ENCODE measurements at places on chromosomes 16 and 17.

DNA sequence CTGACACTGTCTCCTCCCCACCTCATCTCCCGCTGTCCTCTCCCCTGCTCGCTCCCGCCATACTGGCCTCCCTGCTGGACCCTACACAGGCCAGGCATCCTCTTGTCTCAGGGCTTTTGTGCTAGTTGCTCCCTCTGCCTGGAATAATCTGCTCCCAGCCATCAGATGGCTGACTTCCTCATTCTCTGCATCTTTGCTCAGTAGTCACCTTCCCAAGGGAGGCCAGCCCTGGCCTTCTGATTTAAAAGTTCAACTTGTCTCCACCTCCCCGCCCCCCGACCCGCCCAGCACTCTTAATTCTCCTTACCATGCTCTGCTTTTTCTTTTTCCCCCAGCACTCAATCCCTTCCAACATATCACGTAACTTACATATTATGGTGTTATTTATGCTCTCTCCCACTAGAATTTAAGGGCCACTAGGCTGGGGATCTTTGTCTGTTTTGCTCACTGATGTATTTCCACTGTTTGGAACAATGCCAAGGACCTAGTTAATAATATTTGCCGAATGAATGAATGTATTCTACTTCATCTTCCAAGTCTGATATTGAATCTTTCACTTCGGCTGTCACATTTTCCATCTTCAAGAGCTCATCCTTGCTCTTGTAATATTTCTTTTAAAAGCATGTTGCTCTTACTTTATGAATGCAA is 178.3 kb downstream of the CDK5R1 start:
- DNase-seq: no peak

GRCh38 chr16:11619327-11619851 is 32.7 kb upstream of the LITAF start:
- peak; percentile 13 for DNase-seq

DNA sequence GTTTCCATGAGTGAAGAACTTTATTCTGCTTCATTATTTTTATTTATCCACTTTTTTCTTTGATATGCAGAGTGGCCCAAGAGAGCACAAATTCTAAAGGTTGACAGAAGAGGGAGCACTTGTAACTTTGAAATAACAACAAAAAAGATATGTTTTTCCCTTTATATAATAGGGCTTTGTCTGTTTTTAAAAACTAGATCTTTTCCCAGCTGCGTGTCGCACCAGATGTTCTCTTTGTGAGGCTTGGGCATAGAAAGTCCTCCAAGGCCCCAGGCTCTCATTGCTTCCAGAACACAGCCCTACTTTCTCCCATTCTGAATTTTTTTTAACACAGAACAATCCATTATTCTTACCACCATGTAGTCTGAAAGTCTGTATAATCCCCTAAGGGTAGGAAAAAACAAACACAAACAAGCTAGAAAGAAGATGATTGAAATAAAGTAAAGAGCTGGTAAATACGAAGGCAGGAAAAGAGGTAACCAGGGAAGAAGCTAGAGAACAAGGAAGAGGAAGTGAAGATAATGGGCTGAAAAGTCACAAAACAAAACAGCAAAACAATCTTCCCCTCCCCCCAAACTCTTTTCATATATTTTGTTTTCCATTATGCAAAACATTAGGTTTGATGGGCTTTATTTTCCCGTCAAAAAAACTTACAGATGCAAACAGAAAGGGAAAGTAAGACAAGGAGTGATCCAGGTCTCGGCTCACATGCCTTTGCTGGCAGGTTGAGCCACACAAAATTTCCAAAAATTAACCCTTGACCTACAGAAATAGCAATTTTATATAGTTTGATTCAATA is 160.4 kb downstream of the ABCA8 start:
- DNase-seq: no peak

DNA sequence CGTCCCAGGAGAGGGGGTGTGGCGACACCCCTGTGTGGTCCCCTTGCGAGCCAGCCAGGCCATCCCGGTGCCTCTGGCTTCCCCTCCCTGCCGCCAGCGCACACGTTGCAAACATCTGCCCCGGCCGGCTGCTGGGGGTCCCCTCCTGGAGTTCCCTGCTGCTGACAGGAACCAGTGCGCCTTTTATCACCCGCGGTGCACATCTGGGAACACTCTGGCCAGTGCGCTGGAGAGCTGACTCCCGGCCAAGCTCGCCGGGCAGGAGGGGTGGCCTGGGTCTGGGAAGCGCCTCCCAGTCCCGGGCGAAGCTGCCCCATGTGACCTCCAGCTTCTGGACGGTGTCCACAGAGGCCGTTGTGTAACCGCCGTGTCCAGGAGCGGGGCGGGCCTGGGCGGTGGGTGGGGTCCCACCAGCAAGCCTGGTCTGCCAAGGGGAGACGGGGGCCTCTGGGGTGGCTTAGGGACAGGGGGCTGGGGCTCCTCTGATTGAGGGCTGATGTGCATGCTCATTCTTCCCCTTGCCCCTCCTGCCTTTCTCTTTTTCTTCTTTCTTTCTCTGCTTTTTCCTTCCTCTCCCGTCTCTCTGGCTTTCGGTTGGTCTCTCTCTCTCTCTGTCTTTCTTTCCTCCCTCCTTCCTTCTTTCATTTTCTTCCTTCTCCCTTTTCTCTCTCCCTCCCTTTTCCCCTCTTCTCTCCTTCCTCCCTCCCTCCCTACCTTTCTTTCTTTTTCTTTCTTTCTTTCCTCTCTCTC is 25.2 kb upstream of the CIBAR2 start:
- no peak for DNase-seq

GRCh38 chr16:7583396-7583795 is 250.8 kb downstream of the RBFOX1 start:
- no peak for DNase-seq

GRCh38 chr17:58333736-58334207 is 5.2 kb upstream of the TSPOAP1 start:
- DNase-seq: no peak

DNA sequence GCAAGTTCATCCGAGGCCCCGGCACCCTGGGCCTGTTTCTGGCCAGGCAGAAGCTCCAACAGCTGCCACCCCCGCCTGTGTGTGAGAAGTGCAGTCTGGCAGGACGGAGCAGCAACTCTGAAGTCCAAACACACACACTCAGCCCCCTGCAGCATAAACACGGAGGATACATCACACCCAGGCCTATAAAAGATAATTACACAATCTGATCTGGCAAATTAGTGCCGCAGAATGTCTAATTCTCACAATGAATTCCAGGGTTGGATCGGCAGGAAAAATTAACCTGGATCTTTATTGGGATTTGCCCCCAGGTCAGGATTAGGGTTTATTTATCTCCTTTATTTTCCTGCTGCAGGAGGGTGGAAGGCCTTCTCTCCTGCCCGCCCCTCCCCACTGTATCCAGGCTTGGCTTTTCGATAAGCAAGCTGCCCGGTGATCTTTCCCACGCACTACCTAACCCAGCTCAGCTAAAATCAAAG is 311.4 kb downstream of the SOX9 start:
- DNase-seq: no peak

- no peak for DNase-seq
These were observed 28.4 kb upstream of the ZNF423 start for GRCh38 chr16:49884033-49885015.

DNA sequence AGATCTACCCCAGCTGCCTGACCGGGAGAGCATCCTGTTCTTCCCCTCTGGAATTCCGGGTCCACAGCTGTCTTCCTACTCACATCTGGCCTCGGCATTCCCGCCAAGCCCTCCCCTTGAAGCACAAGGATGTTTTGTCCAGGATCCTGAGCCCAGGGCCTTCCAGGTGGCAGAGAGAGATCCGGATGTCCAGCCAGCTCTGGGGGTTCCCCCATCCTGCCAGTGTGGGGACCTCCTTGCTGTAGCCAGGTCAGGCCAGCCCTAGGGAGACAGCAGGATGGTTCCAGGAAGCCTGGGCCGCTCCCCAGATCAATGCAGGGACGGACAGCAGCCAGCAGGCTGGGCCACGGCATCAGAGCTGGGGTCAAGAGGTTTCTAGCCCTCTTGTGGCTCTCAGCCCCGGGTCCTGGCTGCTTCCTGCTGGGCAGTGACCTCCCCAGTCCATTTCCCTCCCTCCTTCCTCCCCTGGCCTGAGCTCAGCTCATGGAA is 55.3 kb downstream of the SOCS3 start:
- no peak for DNase-seq

DNA sequence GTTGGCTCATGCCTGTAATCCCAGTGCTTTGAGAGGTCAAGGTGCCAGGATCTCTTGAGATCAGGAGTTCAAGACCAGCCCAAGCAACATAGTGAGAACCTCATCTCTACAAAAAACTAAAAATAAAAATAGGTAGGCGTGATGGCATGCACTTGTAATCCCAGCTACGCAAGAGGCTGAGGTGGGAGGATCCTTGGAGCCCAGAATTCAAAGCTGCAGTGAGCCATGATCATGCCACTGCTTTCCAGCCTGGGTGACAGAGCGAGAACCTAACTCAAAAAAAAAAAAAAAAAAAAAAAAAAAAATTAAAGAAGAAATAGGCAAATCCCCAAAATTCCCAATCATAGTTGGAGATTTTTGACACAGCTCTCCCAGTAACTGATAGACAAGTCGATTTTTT is 32.2 kb upstream of the SRCIN1 start:
- DNase-seq: no peak

- no peak for DNase-seq
These were observed 111.1 kb downstream of the GAS7 start for GRCh38 chr17:10087355-10087754.

GRCh38 chr16:1258225-1258600 is 2.3 kb downstream of the TPSD1 start:
- DNase-seq: no peak

DNA sequence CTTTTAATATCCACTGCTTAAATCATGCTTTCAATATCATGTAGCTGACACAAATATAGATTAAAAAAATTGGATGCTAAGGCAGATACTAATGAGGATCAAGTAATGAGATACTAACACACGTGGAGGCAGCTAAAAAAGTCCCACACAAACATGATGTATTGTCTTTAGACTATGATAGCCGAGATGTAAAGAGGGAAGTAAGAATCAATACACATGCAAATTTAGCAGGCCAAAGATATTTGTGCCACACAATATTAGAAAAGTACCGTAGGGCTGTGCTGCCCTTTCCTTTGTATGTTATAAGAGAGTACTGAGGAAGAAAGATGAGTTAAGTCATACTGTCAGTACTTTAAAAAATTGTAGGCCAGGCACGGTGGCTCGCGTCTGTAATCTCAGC is 51.4 kb upstream of the STAC2 start:
- DNase-seq: no peak

DNA sequence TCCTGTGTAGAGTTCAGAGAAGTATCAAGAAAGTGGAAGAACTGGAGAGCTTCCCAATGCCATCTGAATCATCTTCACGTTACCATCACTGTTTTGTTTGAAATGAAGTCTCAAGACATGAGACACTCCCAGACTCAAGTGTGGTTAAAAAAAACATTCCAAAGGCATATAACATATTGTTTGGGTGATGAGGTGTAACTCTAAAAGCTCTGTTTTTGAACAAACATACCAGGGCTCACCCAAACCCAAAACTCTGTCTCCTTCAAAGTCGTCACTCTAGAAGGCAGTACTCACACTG is 6.3 kb upstream of the ZCCHC14 start:
- DNase-seq: no peak

GRCh38 chr16:56202036-56202435 is 10.7 kb downstream of the GNAO1 start:
- DNase-seq: peak; percentile 65

DNA sequence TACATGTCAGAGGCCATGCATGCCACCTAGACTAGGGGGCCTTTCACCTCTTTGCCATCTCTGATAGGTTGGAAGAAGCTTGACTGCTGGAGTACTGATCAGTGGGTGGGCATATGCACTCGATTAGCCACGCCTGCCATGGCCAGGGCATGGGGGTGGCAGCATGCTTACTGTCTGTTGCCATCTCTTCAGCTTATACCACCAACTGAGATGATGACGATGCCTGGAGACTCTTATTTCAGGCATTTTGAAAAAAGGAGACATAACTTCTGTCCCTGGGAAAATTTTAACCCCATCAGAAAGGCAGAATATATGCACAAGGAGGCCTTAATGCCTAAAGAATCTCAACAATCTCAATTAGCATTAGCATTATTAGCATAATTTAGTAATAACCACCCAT is 60.8 kb downstream of the MSI2 start:
- DNase-seq: no peak

DNA sequence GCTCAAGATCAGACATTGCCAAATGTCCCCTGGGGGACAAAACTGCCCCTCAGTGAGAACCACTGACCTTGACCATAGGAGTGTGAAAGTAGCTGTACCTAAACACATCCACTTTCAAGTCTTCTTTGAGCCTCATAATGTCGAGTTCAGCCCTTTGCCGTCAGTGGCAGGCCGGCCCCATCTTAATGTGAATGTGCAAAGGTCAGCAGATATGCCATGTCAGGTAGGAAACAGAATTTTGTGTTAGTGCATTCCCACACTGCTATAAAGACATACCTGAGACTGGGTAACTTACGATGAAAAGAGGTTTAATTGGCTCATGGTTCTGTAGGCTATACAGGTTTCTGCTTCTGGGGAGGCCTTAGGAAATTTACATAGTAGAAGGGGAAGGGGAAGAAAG is 95.1 kb upstream of the PIRT start:
- DNase-seq: no peak

- no peak for DNase-seq
These were observed 17.2 kb downstream of the USP31 start for GRCh38 chr16:23131931-23132621.

DNA sequence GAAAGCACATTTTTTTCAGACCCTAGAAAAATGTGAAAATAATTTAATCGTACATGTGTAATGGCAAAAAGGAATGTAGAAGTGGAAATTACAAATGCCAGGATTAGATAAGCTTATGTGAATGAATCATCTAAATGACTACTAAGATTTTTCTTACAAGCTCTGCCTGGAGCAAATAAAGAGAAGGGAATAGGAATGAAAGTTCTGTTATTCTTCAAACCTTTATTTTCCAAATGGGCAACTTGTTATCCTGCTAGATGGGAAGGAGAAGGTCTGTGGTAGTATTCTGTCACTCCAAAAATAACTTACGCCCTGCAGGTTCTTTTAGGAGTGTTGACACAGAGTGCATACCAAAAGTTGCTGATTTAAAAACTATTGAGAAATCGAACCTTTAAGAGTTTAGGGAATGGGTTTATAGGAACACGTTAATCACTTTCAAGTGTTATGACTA is 9.7 kb downstream of the CTCF start:
- DNase-seq: no peak

GRCh38 chr16:1887711-1888354 is 15.9 kb upstream of the MEIOB start:
- no peak for DNase-seq

GRCh38 chr17:38897176-38897575 is 27.3 kb downstream of the LASP1 start:
- no peak for DNase-seq

- DNase-seq: no peak
These were observed 360.1 kb upstream of the CDH11 start for GRCh38 chr16:65481956-65482355.

- peak; percentile 2 for DNase-seq
These were observed 508 bp downstream of the FLCN start for GRCh38 chr17:17236295-17237025.
